Fibroblast of skin of scalp (primary cell): ENCODE measurements at places on chromosomes 11 and 22.

DNA sequence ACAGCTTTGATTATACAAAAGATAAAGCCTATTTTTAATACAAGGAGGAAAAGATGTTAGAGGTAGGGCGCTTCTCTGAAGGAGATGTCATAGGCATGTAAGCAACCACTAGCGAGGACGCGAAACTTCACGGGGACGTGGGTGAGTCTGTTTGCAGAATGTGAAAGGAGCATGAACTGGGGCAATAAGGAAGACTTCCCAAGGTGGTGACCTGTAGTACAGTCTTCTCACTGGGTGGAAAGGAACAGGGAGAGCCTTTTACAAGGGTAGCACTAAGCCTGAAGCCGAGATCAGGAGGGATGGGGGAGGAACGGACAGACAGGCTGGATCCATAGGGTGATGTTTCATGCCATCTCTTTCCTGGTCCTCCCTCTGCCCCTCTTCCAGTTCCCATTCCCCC lies 10.0 kb upstream of the MICAL2 start:
- no peak for DNase-seq

GRCh38 chr11:65301491-65302329 lies 13.0 kb upstream of the CDC42EP2 start:
- no peak for DNase-seq

GRCh38 chr11:10042699-10043098 lies 251.3 kb downstream of the SBF2 start:
- DNase-seq: no peak

DNA sequence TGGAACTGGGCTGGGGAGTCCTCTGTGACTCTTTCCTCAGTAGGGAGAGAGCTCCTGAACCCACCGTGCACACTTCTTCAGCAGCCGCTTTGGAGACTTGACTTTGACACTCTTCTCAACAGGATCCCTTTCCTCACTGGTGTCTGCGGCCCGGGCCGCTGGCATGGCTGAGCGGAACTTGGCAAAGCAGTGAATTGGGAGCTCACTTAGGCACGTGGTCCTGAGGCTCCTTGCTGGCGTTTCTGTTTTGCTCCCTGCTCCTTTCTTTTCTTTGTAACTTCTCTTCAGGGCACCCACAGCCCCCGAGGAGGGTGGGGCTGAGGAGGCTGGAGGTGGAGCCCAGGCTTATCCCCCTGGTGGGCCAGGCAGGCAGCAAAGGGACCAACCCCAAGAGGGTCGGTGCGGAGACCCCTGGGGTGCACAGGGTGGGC lies 8.4 kb upstream of the KCNQ1OT1 start:
- DNase-seq: no peak

- DNase-seq: no peak
These were observed 19.5 kb downstream of the TSPAN4 start for GRCh38 chr11:862081-862661.

DNA sequence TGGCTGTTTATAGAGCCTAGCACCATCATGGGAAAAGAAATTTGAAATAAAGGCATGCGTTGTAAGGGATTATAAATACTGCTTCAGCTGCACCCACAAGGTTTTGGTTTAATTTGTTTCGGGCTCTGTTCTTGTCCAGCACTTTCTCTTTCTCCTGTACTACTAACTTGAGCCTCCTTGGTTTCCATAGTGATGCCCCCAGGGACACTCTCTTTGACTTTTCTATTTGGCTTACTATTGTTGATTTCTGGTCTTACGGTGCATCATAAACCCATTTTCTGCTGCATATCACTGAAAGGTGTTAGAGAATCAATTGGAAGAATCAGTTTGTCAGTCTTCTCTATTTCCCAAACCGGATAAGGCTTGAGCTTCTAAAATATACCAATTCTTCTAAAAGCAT lies 1674.3 kb upstream of the RAG2 start:
- DNase-seq: no peak

DNA sequence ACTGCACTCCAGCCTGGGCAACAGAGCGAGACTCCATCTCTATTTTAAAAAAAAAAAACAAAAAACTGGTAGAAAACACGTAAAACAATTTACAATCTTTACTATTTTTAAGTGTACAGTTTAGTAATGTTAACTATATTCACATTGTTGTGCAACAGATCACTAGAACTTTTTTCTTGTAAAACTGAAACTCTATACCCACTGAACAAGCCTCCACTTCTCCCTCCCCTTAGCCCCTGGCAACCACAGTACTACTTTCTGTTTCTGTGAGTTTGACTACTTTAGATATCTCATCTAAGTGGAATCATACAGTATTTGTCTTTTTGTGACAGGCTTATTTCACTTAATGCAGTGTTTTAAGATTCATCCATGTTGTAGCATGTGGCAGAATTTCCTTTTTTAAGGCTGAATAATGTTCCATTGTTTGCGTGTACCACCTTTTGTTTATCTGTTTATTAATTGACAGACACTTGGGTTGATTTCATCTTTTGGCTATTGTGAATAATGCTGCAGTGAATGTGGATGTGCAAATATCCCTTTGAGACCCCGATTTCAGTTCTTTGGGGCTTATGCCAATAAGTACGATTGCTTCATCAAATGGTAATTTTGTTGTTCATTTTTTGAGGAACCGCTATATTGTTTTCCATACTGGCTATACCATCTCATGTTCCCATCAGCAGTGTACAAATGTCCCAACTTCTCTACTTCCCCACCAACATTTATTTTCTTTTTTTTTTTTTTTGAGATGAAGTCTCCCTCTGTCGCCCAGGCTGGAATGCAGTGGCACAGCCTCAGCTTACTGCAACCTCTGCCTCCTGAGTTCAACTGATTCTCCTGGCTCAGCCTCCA lies 11.0 kb downstream of the DDB2 start:
- peak; percentile 27 for DNase-seq

GRCh38 chr11:35978891-35979290 lies 35.0 kb downstream of the LDLRAD3 start:
- DNase-seq: no peak

GRCh38 chr11:9972989-9973388 lies 309.1 kb downstream of the SWAP70 start:
- peak; percentile 78 for DNase-seq

DNA sequence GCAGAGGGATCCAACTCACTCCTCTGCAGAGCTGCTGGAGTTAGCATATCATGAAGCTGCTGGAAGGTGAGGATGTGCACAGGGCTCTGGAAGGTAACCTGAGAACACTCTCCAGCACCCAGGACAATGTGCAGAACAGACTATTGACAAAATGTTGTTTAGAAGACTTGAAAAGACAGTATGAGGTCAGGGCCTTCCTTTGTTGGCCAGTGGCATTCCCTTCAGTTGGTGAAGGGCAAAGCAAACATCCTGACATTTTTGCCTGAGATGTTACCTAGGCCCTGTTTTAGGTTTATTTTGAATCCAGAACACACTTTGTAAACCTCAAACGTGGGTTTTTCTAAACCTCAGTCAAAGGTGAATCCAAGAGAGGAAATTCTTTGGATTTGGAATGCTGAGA lies 67.8 kb downstream of the DEPDC5 start:
- DNase-seq: no peak

- DNase-seq: peak; percentile 67
These were observed 64.0 kb downstream of the PARVA start for GRCh38 chr11:12441231-12441861.

DNA sequence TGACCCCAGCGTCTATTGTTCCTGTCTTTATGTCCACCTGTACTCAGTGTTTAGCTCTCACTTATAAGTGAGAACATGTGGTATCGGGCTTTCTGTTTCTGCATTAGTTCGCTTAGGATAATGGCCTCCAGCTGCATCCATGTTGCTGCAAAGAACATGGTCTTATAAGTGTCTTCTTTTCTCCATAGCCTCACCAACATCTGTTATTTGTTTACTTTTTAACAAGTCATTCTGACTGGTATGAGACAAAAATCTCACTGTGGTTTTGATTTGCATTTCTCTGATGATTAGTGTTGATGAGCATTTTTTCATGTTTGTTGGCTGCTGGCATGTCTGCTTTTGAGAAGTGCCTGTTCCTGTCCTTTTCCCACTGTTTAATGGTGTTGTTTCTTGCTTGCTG lies 21.7 kb upstream of the SLN start:
- peak; percentile 59 for DNase-seq

DNA sequence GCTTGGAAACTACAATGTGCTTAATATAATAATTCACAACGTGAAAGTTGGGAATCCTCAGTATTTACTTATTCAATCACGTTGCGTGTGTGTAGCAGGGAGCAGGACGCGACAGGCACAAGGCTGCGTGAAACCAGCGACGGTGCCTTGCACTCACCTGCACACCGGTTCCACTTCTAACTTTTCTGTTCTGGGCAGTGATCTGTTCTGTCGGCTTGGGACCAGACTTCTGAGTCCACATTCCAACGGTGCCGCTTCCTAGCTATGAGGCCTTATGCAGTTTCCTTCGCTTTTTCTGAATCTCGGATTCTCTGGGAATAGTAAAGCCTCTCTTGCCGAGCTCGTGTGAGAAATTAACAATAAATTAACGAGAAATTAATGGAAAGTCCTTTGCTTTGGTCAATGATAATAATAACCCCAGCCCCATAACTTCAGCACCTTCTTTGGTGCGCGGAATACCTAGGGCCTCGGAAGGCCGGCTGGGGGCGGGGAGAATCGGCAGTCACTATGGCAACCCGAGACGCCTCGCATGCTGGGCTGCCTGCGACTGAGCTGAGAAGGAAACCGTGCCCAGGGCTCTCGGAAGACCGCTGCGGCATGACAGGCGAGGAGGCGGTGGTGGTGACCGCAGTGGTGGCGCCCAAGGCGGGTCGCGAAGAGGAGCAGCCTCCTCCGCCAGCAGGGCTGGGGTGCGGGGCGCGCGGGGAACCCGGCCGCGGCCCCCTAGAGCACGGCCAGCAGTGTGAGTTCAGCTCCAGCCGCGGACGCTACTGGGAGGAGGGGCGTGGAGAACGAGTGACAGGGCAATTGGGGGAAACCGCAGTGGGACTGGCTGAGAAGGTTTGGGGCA lies at the start of gene C11orf97:
Gene C11orf97 (plus strand): TSS at position 530 of the 850 bp plus-strand sequence. CDS start 68 bp downstream, at position 598.
- DNase-seq: peak; percentile 44

GRCh38 chr11:45750439-45750838 lies 54.5 kb upstream of the SLC35C1 start:
- DNase-seq: no peak

DNA sequence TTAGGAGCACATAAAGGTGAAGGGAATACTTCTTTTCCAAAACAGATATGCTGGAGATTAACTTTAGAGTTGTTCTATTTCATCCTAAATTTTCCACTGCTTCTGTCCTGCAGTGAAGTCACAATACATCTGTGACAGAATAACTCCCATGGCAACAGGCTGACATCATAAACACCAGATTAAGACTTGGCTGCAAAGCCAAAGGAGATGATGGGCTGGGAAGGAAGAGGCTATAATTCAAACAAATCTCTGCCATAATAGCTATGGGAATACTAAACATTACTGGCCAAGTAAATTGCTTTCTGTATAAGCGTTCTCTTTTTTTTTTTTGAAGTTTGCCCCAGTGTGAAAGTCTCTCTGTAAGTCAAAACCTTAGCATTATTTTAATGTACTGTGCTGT lies 107.7 kb downstream of the CADM1 start:
- DNase-seq: no peak

GRCh38 chr22:27318516-27318915 lies 483.0 kb downstream of the MN1 start:
- peak; percentile 87 for DNase-seq

- DNase-seq: peak; percentile 75
These were observed 7.2 kb downstream of the FLI1 start for GRCh38 chr11:128701086-128701485.

DNA sequence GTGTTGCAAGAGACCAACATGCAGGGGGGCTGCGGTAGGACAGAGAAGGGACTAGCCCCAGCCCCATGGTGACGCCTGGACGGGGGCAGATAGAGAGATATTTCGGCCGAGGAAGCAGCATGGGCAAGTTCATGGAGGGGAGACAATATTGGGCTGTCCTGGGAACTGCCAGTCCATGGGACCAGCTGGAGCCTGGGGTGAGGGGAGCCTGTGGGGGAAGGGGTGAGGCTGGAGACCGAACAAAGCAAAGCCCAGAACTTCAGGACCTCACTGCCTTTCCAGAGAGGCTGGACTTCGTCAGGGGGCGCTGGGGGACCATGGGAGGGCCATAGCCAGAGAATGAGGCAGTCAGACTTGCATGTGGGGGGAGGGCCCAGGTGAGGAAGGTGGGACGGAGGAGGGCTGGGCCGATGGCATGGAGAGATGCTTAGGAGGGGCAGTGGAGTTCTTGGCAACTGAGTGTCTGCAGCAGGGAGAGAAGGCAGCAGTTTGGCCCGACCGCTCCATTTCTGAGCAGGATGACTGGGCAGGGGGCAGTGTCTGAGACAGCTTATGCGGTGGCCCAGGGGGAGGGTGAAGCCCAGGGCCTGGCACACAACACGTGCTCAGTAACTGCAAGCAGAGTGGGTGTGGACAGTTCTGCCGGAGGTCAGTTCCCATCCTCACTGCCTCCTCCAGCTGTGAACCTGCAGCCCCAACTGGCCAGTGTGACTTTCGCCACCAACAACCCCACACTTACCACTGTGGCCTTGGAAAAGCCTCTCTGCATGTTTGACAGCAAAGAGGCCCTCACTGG lies 712 bp downstream of the UPK3A start:
- DNase-seq: no peak

DNA sequence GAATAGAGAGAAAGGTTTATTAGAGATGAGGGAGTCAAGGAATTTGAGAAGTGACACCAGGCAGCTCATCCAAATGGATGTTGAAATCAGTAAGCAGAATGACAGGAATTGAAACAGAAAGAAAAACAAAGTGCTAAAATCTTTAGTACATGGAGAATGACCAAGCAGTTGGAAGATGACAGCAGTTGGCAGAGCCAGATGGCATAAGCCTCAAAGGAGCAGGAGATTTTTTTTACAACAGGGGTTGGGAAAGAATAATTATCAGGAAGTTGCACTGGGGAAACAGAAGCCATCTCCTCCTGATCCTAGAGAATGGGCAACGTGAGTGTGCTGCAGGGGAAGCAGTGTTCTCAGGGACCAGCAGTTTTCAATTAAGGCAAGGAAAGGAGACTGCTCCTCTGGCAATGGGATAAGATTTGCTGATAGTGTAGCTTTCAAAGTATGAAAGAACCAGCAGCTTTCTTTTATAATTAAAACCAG lies 28.9 kb downstream of the RAB39A start:
- peak; percentile 31 for DNase-seq

DNA sequence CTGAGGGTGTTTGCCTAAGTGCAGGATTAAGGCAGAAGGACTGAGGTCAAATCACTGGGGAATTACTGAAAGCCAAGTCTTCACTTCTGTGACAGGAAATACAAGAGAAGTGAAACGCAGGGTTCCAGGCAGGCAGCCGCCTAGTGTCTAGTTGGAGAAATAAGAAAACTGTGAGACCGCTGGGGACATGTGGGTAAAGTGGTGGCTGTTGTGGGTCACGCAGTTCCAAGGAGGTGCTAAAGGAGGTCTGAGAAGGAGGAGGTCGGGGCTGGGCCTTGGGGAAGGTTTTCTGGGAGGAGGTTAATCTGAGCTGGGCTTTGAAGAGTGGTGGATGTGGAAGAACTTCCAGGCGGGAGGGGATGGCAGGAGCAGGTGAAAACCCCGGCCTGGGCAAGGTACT lies 11.2 kb downstream of the MCM5 start:
- no peak for DNase-seq

- DNase-seq: peak; percentile 69
These were observed 32.0 kb downstream of the GUCY1A2 start for GRCh38 chr11:106986261-106986660.
